ENCODE measurements at places on chromosomes 6 and 20.

DNA sequence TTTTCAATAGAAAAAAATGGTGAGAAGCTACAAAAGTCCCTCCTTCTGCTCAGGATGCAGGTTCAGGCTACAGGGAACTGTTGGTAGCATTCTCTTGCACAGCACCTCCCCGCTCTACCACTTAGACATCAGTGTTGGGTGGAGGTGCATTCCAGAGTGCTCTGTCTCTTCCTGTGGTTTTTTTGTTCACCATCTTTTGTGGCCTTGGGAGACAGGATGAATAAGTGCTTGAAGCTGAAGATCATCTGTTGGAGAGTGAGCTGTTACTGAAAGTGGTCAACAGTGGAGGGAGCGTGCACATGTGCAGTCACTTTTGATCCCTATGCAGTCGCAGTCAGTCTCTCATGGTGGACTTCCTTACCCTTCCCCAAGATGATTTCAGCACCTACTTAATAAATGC is 16.6 kb upstream of the BTBD3 start:
- DNase-seq, result no peak

DNA sequence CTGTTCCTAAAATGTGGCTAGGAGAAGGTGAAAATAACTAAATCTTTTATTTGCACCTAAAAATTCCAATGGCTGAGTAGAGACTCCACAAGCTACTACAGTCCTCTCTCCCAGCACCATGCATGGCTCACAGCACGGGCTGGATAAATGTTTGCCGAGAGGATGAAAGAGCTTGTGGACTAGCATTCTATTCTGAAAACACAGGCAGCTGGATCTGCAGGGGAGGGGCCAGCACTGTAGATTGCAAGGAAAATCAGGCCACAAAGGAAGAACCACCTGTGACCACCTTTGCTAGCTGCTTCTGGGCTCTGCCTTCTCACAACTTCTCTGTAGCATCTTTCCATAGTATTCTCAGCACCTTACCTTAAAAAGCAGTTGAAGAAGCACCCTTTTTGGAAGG is 46.6 kb downstream of the CLIC5 start:
- no peak for DNase-seq

DNA sequence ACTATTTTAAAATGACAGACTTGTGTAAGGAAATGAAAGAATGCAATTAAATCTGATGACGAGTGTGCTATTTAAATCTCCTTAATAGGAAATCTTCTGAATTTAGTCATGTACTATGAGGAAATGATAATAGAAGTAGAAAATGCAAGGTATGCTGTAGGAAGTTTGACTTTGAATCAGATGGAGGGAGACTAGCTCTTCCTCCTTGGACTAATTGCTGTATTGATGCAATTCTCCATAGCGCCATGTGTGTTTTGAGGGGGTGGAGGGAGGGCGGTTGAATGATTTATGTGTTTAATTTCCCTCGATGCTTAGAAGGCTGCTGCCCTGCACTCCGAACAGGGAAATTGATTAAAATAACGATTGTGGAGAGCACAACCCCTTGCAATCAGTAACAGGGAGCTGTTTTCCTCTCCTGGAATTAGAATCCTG is 214.4 kb upstream of the PRND start:
- no peak for DNase-seq

GRCh38 chr20:41524980-41525613 is 93.1 kb downstream of the CHD6 start:
- DNase-seq, result no peak

GRCh38 chr20:42402455-42402854 is 784.3 kb upstream of the CHD6 start:
- DNase-seq, result no peak

DNA sequence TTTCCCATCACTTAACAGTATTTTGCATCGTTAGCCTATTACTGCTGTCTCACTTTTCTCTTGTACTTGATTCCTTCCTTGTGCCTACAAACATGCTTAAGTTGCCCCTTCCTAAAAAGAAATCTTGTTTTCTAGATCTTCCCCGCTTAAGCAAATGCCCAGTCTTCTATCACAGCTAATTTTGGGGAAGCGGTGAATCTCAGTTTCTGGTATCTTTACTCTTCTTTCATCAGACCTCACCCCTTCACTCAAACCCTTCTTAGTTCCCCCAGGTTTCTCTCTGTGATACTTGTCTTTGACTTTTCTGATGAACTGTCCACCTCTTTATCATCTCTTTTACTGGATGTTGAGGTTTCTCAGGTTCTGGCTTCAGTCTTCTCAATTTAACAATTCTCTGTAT is 14.2 kb downstream of the VAPB start:
- DNase-seq, result no peak

DNA sequence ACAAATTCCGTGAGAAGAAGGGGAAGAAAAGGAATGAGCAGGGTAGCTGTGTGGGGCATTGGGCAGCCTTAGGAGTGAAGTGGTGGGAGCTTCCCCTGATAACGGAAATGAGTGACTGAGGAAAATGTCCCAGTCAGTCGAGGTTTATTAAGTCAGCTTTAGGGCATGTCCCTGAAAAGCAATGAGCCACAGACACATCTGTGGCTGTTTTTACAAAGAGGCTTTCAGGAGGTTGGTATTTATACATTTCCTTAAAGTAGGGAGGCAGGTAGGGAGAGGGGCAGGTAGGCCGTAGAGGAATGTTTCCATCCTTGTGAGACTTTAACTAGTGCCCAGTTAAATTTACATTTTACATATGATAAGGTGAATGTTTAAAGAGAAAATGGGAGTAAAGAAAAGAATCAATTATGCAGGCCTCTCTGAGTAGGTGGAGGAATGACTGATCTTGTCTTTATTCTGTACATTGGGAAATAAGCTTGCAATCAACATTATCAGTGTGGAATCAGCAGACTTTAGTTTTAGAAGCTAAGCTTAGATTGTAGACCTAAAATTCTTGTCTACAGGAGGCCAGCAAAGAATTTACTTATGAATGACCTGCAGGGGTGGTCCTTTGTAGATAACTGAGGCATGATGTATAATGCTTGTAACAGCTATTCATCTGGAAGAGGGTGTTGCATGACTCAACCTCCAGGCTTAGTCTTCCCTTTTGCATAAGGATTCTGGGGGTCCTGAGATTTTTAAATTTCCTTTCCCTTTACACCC is 18.5 kb downstream of the SLC22A2 start:
- no peak for DNase-seq

GRCh38 chr6:35681298-35681697 is 7.4 kb downstream of the FKBP5 start:
- DNase-seq, result no peak

DNA sequence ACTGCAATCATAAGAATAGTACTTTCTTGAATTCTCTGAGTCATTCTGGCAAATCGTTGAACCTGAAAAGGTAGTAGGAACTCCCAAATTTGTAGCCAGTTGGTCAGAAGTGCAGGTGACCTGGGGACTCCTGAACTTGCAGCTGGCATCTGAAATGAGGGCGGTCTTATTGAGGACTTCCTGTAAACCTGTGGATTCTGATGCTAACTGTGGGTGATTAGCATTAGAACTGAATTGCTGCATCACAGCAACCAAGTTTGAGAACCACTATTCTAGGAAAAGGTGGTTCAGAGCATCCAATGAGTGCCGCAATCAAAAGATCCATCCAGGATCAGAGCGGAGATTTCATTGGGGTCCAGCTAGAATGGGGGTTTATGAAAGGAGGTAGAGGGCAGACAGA is 50.2 kb upstream of the UTRN start:
- no peak for DNase-seq

DNA sequence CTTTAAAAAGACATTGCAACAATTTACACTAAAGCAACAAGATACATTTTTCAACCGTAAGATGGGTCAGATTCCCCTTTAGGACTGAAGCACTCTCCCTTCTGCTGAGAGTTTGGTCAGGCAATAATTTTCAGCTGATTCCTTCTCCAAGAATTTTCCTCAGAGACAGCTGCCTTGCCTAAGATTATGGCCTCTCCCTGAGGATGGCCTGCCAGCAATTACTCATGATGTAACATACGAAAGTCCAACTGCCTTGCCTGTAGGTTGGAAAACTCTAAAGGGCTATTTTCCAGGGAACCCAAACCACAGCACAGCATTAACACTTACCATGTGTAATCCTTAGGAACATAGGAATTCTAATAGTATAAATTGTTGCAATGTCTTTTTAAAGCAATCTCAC is 229.1 kb upstream of the FLRT3 start:
- DNase-seq, result no peak

DNA sequence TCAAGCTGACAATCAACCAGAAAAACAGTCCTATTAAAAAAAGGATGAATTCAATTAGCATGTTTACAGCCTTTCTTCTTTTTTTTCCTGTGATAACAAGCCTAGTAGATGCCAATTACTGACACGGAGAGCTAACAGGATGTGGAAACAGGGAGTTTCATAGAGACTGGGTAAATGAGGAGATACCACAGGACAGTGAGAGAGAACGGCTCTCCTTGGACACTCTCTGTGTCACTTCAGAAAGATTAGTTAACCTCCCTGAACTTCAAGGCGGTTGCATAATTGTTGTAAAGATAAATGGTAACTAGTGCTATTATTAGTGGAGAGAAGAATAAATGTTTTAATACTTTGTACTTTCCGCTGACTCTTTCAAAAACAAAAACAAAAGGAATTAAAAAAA is 14.8 kb downstream of the SLC17A5 start:
- DNase-seq, result no peak

GRCh38 chr6:518218-518617 is 126.7 kb downstream of the IRF4 start:
- no peak for DNase-seq

DNA sequence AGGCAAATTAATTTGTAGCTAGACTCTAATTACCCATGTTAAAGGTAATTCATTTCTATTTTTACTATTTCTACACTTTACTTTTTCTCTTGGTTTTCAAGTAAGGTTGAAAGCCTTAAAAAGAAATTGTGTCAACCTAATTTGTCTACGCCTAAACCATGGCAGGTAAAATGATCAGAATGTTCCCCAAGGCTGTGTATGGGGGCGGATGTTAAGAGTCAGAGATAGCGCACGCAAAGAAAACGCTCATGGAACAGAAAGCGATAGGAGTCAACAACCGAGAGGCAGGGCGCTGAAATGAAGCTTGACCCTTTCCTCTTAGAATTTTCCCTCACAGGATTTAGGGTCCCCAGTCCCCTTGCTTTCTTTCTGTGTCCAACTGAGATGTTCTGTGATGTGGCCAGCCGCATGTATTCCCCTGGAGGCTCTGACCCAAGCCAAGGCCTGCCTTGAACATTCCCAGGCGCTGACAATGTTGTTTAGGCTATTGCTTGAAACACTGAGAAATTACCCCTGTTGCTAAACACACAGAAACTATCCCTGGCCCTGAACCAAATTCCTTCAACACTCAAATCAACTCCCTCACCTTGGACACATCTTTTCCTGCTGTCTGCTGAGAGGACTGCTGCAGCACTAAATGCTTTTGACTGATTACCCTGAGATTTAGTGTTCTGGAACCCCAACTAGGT is 10.9 kb downstream of the PSMB1 start:
- no peak for DNase-seq

DNA sequence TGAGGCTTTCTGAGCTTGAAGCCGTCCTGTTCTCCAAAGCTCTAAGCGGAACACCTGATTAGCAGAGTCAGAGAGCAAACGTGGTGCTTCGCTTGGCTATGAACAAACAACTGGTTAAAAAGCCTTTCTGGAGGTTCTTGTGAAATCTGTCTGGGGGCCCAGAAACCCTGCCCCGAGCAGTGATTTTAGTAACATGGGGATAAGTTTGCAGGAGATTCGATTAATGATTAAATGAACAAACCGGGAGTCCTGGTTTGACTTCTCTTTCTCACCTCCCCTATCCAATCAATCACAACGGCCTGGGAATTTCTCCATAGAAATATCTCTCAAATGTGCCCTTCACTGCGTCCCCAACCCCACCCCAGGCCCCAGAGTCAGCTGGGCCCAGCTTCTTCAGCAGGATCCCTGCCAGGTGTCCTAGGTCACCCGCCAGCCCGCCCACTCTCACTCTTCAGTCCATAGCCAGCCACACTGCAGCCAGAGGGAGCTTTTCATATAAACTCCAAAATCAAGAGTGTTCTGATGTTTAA is 43.6 kb downstream of the ZDHHC14 start:
- DNase-seq, result no peak

- DNase-seq, result no peak
Measured at GRCh38 chr20:3330046-3330741, 77.3 kb downstream of the DNAAF9 start.

- DNase-seq, result no peak
Measured at GRCh38 chr6:140669321-140669720, 1294.9 kb upstream of the CITED2 start.

DNA sequence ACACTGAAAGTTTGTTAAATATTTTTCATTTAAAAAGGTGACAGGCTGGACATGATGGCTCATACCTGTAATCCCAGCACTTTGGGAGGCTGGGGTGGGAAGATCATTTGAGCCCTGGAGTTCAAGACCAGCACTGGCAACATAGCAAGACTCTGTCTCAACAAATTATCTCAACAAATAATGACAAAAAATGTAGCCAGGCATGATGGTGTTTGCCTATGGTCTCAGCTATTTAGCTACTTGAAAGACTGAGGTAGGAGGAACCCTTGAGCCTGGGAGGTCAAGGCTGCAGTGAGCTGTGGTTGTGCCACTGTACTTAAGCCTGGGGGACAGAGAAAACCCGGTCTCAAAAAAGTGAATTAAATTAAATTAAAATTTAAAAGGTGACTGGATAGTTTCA is 56.0 kb upstream of the C6orf118 start:
- no peak for DNase-seq

GRCh38 chr6:81793821-81794475 is 41.5 kb upstream of the TENT5A start:
- no peak for DNase-seq

DNA sequence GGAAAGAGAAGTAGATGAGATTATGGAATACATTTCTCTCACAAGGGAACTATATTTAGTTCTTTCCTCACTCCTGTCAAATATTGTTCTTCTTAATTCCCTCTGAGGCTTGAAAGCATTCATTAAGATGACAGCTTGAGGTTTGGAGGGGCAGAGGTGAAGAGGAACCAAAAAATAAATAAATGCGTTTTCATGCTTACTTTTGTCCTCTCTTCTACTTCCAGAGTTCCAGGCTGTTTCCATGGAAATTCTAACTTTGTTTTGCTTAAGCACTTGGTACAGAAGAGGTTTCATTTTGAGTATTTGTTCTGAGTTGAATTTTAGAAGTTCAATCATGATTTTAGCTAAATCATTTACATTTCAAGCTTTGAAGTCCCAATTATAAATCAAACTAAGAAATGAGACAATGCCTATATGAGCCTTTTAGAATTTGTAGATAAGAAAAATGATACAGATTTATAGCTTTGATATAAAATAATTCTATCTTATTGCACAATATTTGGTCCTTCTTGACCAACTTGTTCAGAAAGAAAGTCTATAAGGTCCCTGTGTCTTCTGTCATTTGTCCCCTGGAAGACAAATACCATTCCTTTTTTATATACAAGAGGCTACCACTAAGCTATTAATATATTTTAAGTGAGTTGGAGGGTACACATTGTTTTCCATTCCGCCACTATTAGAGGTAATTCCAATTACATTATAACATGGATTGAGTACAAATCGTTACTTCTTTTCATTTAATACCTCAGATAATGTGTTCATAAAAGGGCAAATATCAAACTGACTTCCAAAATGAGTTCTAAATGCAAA is 16.3 kb downstream of the RBM24 start:
- DNase-seq, result no peak

Data from hippocampal formation (tissue), 2 donors.